ENCODE measurements at places on chromosomes 4 and X.
A peak's percentile ranks its signal among the peaks of the same experiment; 100 is the strongest.

DNA sequence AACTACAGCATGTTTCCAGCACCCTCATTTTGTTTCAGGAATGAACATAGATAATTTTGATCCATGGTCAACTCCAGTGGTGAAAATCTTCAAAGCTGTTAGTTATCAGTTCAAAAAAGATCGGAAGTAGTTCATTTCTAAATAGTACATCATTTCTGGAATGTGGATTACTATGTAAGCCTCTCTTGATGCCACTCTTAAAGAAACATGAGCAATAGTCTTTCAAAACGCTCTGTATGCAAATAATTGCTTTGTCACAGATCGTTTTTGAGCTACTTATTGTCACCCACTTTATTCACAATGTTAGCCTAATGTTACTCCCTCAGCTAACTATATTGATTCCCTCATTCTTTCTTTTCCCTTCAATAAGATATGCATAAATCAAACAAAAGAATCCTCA, 65.7 kb downstream of the NEIL3 start:
- DNase-seq: no peak

- DNase-seq: no peak
These were observed 22.8 kb upstream of the OPN1LW start for GRCh38 chrX:154121207-154121606.

- DNase-seq: no peak
These were observed 101.9 kb upstream of the BCOR start for GRCh38 chrX:40199704-40200103.

- DNase-seq: no peak
These were observed 3.1 kb downstream of the SLITRK4 start for GRCh38 chrX:143632625-143633410.

GRCh38 chrX:132263127-132263526, 43.9 kb upstream of the RAP2C start:
- no peak for DNase-seq

- no peak for DNase-seq
These were observed 420.2 kb downstream of the BCOR start for GRCh38 chrX:39677585-39677977.

DNA sequence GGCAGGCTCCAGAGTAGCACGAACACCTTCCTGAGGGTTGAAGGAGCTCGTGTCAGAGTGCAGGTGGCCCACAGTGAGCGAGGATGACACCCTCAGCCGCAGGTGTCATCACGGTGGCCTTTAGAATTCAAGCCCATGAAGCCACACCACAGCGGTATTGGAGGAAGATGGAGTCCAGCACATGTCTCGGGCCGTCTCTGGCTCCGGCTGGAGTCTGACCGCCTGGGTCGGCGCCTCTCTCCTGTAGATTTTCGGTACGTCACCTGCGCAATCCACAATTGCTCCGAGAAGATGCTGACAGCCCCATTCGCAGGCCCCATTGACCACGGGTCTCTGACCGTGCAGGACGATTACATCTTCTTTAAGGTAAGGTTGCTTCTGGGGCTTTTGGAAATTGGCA, 229.4 kb upstream of the PSAPL1 start:
- DNase-seq: no peak

- DNase-seq: no peak
These were observed 49.5 kb downstream of the COQ2 start for GRCh38 chr4:83234902-83235644.

- no peak for DNase-seq
These were observed 156.6 kb upstream of the FTHL17 start for GRCh38 chrX:31228415-31228832.

- DNase-seq: no peak
These were observed 158.8 kb downstream of the ATP10D start for GRCh38 chr4:47643845-47644244.

DNA sequence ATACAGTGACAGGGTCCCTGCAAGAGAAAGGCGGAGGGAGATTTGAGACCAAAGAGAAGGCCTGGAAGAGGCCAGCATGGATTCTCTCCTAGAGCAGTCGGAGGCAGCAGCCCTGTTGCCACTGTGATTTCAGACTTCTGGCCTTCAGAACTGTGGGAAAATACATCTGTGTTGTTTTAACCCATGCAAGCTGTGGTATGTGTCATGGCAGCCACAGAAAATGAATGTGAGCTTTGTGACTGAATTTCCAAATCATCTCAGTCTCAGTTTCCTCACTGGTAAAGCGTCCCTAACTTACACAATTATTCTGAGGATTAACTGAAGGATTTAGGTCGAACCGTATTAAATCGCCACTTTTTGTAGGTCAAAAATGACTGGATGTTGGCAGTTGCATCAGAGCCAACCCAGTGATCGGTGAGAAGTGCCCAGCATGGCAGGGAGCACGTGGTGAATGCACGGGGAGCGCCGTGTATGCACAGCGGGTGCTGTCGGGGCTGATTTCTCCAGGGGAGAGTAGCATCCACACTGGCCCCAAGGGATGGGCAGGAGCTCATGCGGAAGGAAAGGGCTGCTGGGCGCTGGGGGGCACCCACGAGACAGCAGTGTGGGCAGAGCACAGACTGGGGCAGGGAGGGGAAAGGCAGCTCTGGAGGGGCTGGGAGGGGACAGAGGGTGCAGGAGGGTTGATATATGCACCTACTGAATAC, 23.8 kb upstream of the NSG1 start:
- no peak for DNase-seq

DNA sequence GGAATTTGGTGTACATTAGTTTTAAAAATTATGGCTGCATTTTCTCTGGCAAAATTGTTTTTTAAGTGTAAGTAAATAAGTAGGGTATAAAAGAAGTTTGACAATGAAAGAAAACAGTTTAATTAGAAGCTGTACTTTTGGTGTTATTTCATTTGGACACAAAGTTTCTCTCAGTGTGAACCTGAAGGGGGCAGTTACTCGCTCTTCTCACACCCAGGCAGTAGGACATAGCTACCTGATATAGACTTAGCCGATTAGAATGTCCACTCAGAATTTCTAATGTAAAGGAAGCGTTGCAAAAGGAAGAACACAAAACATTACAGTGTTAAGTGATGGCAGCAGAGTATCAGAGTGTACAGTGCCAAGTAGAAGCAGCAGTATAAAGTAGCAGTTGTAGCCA, 311.9 kb upstream of the TECRL start:
- no peak for DNase-seq

DNA sequence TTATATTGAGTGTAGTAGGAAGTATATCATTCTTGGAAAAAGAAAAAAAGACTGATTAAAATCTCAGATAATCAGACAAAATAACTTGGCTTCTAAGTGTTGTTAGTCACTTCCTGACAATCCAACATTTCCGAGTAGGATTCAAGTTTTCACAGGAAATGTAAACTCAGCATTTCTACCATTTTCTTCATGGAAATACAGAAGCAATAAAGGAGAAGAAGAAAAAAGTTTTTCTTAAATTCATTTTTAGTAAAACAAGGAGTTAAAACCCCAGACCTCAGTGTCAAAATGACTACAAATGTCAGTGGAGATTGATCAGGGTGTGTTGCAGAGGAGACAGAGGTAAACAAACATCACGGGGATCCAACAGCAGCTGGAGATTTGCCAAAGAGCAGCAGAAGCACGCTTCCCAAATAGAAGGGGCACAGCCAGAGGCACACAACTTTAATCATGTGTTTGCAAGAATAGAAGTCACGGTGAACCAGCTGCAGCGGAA, 129.3 kb upstream of the FAM9B start:
- DNase-seq: no peak

GRCh38 chrX:15215366-15215765, 54.5 kb downstream of the ASB9 start:
- DNase-seq: no peak

DNA sequence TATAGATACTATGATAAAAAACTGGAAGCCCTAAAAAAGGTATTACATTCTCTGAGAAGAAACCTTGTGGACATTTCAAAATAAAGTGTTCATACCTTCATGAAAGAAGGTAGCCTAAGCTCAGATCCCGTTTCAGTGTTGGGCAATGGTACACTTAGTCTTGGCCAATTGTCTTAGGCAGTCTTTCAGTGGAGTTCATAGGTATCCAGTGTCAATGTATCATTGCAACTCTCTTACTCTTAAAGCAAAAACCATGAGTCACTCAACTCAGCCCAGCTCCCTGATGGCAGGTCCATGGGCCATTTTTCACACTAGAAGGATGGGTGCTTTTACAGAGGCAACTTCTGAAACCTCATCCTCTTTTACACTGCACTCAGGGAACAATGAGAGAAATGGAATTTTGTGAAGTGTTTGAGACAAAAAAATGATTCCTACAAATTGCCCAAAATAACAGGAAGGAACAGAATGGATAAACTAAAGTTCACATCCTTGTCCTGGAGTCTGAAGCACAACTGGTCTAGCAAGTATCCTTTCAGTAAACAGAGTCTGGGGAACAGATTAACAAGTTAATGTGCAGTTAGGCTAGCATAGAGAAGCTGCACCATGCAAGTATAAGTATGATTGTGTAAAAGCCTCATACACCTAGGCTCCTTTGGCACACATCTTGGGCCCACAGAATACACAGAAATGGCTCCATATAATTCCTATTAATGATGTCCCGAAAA, 7.0 kb upstream of the ZNF827 start:
- no peak for DNase-seq

- DNase-seq: no peak
These were observed 615.4 kb upstream of the GALNT7 start for GRCh38 chr4:172553216-172553615.

GRCh38 chr4:152064282-152064681, 303.5 kb upstream of the GATB start:
- DNase-seq: no peak

DNA sequence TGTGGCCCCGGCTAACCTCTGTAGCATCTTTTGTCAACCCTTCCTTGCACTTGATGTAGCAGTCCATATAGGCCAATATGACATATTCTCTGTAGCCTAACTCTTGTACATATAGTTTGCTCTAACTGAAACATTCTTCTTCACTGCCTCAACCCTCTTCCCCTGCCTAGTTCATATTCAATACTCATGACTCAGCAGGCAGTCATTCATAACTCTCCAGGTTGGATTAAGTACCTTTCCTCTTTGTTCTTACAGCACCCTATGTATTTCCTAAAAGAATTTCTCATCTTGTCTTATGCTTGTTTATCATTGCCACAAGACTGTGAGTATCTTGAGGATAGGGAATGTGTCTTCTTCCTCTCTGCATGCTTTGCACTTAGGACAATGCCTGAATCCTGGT, 76.9 kb downstream of the TMLHE start:
- DNase-seq: no peak

- no peak for DNase-seq
These were observed 201.4 kb downstream of the ARHGAP10 start for GRCh38 chr4:147933316-147933715.

- DNase-seq: no peak
These were observed 1.4 kb downstream of the CLDN2 start for GRCh38 chrX:106921637-106922036.

GRCh38 chr4:88040707-88041106, 33.3 kb downstream of the PKD2 start:
- no peak for DNase-seq

DNA sequence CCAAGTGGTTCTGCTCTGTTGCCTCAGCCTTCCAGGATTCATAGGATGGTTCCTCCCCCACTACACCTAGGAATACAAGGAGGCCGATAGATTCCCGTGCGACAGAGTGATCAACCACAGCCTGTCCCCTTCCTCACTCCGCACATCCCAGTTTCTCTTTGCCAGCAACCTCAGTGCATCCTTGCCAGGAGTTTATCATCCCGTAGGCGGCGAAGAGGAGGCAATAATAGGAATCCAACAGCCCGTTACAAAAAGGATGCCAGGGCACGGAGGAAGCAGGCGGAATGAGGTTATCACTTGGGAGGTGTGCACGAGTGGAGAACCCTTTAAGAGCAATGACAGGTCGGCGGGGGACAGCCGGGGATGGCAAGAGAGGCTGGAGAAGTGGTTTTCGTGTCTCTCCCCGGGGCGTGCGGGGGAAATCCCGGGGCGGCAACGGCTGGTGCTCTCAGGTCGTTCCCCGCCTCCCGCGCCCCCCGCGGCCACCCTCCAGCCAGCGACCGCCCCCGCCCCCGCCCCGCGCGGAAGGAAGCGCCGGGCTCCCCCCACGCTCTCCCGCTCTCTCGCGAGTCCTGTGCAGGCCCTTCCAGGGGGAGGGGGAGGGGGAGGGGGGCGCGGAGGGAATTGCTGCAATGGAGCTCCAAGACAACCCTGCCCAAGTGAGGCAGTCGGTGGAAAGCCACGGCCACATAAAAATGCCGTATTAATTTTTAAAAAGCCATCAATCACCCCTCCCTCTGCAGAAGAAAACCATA, 1.6 kb downstream of the PPP3CA start:
- peak; percentile 45 for DNase-seq

GRCh38 chrX:45781901-45782553, 581.4 kb upstream of the DIPK2B start:
- DNase-seq: no peak

DNA sequence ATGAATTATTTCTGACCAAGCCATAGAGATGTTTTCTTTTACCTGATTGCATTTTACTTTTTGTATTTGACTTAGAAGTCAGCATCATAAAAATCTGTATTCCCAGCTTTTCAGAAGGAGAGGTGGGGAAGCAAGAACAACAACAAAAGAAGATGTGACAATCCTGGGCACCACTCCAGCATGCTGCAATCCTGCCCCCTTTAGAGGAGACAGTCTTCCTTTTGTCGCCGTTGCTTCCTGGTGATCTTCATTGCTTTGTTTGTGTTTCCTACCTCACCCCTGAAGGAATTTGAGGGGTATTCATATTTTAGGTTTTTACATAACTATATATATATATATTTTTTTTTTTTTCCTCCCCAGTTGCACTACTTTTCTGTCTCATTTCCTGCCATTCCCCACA, 3.7 kb downstream of the QRFPR start:
- DNase-seq: no peak

GRCh38 chrX:46209037-46209436, 336.2 kb downstream of the ZNF674 start:
- no peak for DNase-seq

- no peak for DNase-seq
These were observed 17.7 kb upstream of the PLXNB3 start for GRCh38 chrX:153746359-153746758.

DNA sequence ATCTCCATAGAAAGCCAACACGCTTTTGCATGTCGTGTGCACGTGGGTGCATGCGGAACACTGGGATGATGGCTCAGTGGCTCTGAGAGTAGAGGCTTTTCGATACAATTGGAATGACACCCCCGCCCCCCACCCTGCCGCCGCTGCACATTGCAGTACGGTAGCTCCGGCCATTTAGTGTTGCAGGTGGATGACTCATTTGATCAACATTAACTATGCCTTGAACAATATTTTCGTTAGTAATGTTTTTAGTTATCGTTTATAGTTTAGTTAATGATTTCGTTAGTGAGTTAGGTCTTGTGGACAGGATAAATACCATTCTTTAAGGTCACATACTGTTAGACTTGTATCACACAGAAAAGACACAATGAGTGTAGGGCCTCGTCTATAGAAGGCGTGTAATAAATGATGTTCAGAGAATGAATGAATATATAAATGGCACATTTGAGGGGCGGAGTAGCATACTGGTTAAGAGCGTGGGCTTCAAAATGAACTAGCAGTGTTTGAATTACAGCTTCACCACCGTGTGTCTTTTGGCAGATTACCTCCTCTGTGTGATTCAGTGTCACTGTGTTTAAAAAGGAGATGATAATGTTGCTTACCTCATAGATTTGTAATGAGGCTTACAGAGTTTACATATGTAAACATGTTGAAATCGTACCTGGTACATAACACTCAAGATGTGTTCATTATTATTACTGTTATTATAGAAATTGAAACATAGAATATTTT, 67.2 kb upstream of the TENM3 start:
- no peak for DNase-seq
